ENCODE measurements at places on chromosomes 7 and 10. TPM values are rescaled to one million over a fixed set of nuclear protein-coding genes. Genes with fewer than 3 reads are reported as not detected.

DNA sequence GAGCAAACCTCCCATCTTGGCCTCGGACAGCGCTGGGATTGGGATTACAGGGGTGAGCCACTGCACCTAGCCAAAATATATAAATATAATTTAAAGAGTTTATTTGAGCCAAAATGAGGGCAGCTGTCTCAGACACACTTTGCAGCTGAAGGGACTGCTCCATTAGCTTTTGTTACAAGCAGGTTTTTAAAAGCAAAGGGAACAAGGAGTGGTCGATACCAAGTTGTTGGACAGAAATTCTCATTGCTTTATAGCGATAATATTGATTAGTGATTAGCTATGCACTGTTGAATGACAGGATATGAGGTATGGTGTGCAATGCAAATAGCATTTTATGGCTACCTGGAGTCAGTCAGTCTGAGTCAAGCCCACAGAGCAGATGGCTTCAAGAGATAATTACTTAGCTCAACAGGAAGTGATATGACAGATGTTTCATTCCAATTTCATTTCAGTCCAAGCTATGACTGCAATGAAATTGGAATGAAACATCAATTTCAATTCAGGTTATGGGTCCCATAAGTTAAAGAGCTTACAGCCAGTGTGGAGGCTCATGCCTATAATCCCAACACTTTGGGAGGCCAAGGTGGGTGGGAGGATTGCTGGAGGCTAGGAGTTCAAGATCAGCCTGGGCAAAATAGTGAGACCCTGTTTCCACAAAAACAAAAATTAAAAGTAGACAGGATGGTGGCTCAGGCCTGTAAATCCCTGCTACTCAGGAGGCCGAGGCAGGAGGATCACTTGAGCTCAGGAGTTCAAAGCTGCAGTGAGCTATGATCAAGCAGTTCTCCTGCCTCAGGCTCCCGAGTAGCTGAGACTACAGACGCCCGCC, 23.1 kb downstream of the TYW1 start:
- H3K4me3 ChIP-seq = no peak overlapping the region
- H3K36me3 ChIP-seq = peaks cover 33% of the 10 kb centered on the region
- no peak overlapping the region for H3K27ac ChIP-seq
- DNase-seq = no peak
- H3K4me1 ChIP-seq = peaks cover 2% of the 10 kb centered on the region

GRCh38 chr7:26308551-26308950, 16.9 kb downstream of the SNX10 start:
- no peak overlapping the region for H3K4me3 ChIP-seq
- no peak for DNase-seq
- no peaks in the 10 kb centered on the region for H3K36me3 ChIP-seq
- H3K4me1 ChIP-seq = peaks cover 17% of the 10 kb centered on the region
- H3K27ac ChIP-seq = no peak overlapping the region
- H3K27me3 ChIP-seq = no peaks in the 10 kb centered on the region

CD36 gene
- 0.49 TPM for polyA plus RNA-seq

- H3K36me3 ChIP-seq = no peaks in the 10 kb centered on the region
- H3K4me1 ChIP-seq = no peaks in the 10 kb centered on the region
- no peak overlapping the region for H3K27ac ChIP-seq
- H3K27me3 ChIP-seq = no peaks in the 10 kb centered on the region
Measured at GRCh38 chr10:119020627-119020946, 8.9 kb upstream of the NANOS1 start.

GRCh38 chr10:3140280-3140679, 32.3 kb downstream of the PITRM1 start:
- no peak for DNase-seq
- no peaks in the 10 kb centered on the region for H3K4me1 ChIP-seq
- no peak overlapping the region for H3K27ac ChIP-seq
- no peak overlapping the region for H3K4me3 ChIP-seq

All from naive thymus-derived CD8-positive, alpha-beta T cell (primary cell).